Osteoblast (primary cell): ENCODE measurements at places on chromosomes 2 and 18. TPM values are rescaled to one million over a fixed set of nuclear protein-coding genes. Genes with fewer than 3 reads are reported as not detected.

The CCDC74B gene
- 5.4 and 10.9 TPM in 2 replicates for total RNA-seq

The LCLAT1 gene
- total RNA-seq = 16.5 and 29.7 TPM in 2 replicates

The GPR155 gene
- 3.5 and 4.3 TPM in 2 replicates for total RNA-seq

The TET3 gene
- 4.7 and 8.0 TPM in 2 replicates for total RNA-seq

The COL6A3 gene
- total RNA-seq = 4,017 and 4,247 TPM in 2 replicates

The TBC1D8 gene
- 13.4 and 13.8 TPM in 2 replicates for total RNA-seq

The INHBB gene
- under 0.01 and 0.29 TPM in 2 replicates for total RNA-seq

The ADCYAP1 gene
- not detected in 2 replicates for total RNA-seq

The ACADL gene
- not detected in 2 replicates for total RNA-seq

The CCL20 gene
- total RNA-seq = 1.1 and 1.2 TPM in 2 replicates

The TMEFF2 gene
- under 0.01 TPM in 2 replicates for total RNA-seq

The AQP4 gene
- not detected in 2 replicates for total RNA-seq

The CDK15 gene
- total RNA-seq = 4.7 and 5.3 TPM in 2 replicates

The MAIP1 gene
- 26.8 and 33.3 TPM in 2 replicates for total RNA-seq

The MAP3K19 gene
- total RNA-seq = not detected in 2 replicates

The CFAP221 gene
- total RNA-seq = 0.36 and 1.2 TPM in 2 replicates

The CPO gene
- not detected in 2 replicates for total RNA-seq

The BZW1 gene
- total RNA-seq = 590 and 597 TPM in 2 replicates

The ZNF521 gene
- total RNA-seq = 27.5 and 33.6 TPM in 2 replicates

The IL1R2 gene
- 0.36 and 0.88 TPM in 2 replicates for total RNA-seq

The ASNSD1 gene
- 79.0 and 81.8 TPM in 2 replicates for total RNA-seq

The EMILIN1 gene
- total RNA-seq = 137 and 138 TPM in 2 replicates

The ALPI gene
- total RNA-seq = not detected in 2 replicates

The TUBA3E gene
- total RNA-seq = not detected in 2 replicates

The GPR75 gene
- 1.8 and 2.2 TPM in 2 replicates for total RNA-seq

The CBLN2 gene
- total RNA-seq = under 0.01 TPM in 1 of 2 replicates, not detected in the other

The LHCGR gene
- not detected in 2 replicates for total RNA-seq

The CAVIN2 gene
- total RNA-seq = 1.2 and 1.8 TPM in 2 replicates

The GBX2 gene
- not detected in 2 replicates for total RNA-seq

The ERFE gene
- 0.88 and 1.8 TPM in 2 replicates for total RNA-seq

The TUBA4B gene
- total RNA-seq = not detected in 2 replicates

The RAMP1 gene
- total RNA-seq = 1.8 and 4.4 TPM in 2 replicates

The NUP35 gene
- total RNA-seq = 7.4 and 8.3 TPM in 2 replicates

The GLI2 gene
- total RNA-seq = 3.8 and 10.1 TPM in 2 replicates
